Activated T-helper 1 cell treated with anti-CD3 and anti-CD28 coated beads, Interleukin-2, amount 50 U/mL, for 16 hours (primary cell): ENCODE measurements at places on chromosomes 13 and 19.

GRCh38 chr13:65985612-65986011, 1244.5 kb downstream of the PCDH9 start:
- no peak for DNase-seq

DNA sequence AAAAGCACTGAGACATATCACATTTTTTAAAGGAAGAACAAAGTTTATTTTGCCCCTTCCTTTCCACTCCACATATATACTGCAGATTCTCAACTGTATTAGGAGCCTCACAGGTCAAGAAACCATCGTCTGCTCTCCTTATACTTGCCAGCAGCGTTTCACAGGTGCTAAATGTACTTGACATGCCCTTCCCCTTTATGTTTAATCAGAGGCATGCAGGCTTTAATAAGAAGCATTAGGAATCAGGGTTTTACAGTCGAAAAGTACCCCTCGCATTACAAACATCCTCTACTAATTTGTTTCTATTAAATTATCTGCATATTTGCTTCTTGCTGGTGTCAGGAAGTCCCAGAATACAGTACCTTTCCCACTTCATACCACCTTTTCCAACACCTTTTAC, 3.7 kb upstream of the RAP2A start:
- DNase-seq = no peak

DNA sequence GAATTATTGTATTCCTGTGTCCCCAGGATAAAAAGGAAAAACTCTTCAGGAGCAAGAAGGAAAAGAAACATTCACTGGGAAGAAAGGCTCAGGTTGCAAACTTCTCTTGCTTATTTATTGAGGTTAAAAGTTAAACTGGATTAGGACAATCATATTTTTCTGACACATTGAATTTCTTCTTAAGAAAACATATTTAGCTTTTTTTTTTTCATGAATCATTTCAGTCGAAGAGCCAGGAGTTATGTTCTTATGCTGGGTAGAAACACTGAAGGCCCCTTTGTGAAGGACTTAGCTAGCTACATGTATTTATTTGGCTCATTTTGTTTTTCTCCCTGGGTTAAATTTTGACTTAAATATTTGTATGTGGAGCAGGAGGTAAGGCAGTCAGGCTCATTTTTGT, 434.0 kb downstream of the KLF5 start:
- DNase-seq = no peak

- no peak for DNase-seq
Measured at GRCh38 chr13:113879494-113880360, 15.9 kb upstream of the GAS6 start.

DNA sequence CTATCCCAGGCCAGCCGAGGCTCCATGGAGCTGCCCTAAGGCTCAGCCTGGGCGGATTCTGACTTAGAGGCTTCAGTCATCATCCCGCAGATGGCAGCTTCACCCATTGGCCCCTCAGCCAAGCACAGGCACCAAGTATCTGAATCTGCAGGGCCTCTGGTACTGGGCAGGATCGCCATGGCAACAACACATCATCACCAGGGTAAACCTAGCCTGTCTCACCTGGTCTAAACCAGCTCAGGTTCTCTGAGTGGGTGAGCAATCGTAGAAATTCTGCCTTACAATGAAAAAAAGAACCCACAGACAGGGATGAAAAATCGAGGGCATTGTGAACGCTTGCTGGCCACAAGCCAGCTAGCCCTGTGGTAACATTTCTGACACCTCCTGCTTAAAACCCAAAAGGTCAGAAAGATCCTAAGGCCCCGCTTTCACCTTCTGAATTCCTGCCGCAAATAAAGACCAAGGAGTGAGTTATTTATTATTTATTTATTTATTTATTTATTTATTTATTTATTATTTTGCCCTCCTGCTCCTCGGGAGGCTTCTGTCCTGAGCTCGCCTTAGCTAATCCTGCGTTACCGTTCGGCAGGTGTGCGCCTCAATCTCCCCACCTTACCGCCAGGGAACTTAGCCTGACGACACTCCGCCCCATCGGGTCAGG, 12.0 kb upstream of the CEACAM21 start:
- DNase-seq = no peak

- DNase-seq = no peak
Measured at GRCh38 chr19:16888629-16889365, at the start of gene F2RL3. Gene F2RL3 (plus strand): TSS chr19:16888999. CDS start chr19:16889190, 191 bp downstream.

GRCh38 chr13:39765801-39766463, 110.5 kb downstream of the COG6 start:
- DNase-seq = no peak
